Activated T-helper 2 cell treated with anti-CD3 and anti-CD28 coated beads, Interferon-gamma antibody, Interleukin-2, Interleukin-4, amounts not matched to agents 10 μg/mL and 5 μg/mL and 100 μg/mL, durations not matched to agents 14 hours and 24 hours and 36 hours (primary cell): ENCODE measurements at places on chromosomes 2 and 18. TPM values are rescaled to one million over a fixed set of nuclear protein-coding genes. Genes with fewer than 3 reads are reported as not detected.

Gene SCN1A
- total RNA-seq = not detected in 2 replicates

DNA sequence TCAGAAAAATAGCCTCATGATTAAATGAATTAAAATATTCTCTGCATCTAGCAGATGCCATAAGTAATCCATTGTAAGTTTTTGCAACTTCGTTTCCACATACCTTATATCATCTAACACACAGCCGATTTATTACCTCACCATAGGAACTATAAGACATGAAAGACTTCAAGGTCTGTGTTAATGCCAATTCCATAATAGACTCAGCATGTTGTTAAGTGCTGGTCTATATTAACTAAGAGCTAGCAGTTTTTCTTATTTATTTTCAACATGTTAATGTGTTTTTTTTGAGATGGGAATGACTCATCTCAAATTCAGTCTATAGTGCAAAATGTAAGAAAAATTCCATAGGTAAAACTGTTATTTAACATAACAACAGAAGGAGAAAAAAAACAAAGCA lies 243.9 kb upstream of the GULP1 start:
- DNase-seq = no peak

GRCh38 chr2:154664248-154664647 lies 34.2 kb upstream of the KCNJ3 start:
- DNase-seq = no peak

DNA sequence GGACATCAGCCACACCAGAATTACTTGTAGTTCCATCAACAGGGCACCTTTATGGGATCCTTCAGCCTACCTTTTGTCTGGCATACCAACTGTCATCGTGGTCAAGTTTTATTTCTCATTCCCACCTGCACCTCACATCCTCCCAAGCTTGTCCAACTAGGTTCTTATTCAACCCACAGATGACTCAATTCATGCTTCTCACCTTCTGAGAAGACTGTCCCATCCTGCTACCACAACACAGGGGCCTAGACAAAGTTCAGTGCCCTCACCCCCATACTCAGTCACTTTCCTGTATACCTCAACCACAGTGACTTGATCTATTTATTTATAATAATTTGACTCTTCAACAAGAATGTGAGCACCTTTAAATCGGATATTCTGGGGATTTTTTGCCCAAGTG lies 114.4 kb upstream of the ACVR1C start:
- DNase-seq = no peak

DNA sequence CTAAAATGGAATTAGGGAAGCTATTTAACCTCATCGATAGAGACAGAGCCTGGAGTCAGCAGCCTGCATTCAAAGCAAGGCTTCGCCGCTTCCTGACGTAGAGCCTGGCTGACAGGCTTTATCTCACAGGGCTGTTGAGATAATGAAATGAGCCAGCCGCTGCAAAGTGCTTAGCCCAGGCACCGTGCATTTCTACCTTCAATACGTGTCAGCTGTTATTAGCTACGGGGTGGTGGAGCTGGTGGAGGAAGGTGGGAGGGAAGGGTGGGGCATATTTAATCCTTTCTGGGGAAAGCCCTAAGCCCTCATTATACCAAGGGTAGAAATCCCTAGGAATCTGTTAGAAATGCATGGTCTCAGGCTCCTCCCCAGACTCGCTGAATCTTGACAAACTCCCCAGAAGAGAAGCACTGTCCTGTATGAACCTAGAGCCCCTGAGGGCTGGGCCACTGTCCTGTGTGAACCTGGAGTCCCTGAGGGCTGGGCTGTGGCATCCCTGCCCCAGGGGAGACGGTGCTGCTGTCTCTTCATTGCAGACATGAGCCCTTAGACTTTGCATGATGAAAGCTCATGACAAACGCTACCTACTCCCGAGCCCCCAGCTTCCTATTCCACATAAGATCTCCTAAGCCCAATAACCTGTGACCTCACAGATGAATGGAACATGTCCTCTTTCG lies 72.4 kb downstream of the ALPK2 start:
- DNase-seq = no peak

DNA sequence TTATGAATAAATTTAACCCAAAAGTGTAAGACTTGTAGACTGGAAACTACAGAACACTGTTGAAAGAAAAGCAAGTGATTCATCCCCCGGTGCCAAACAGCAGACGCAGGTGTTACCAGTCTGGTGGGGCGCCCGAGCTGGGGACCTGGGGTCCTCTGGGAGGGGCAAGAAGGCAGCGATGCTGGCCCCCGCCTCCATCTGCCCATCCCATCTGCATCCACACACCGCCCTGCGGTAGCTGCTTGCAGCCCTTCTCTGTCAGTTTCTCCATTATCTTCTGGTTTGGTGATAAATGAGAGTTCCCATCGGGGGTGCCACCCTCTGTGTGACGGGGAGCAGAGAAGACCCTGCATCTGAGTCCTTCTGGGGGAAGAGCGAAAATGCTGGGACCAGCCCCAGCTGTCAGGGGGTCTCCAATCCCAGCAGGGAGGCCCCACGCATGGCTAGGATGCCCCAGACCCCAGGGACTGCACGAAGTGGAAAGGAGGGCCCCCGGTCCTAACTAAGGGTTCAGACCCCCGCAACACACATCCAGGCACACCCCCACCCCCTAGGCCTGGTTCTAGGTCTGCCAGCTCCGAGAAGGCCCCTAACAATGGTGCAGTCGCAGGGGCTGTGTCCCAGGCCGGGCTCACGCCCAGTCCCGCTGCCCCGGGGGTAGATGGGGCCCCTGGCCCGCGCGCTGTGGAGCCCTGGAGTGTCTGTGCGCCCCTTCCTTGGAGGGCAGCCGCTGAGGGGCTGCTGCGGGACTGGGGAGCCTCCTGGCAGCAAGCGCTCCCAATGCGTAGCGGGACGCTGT lies 686 bp upstream of the RGPD8 start:
- no peak for DNase-seq

Gene GKN2
- total RNA-seq = not detected in 2 replicates

- DNase-seq = no peak
Observed at GRCh38 chr2:201975964-201976612, 57.6 kb upstream of the FZD7 start.

- no peak for DNase-seq
Observed at GRCh38 chr18:3444954-3445353, 5.0 kb upstream of the TGIF1 start.

Gene OTOF
- total RNA-seq = 9.8 and 12.3 TPM in 2 replicates

GRCh38 chr2:32862269-32863055 lies 84.3 kb upstream of the LTBP1 start:
- no peak for DNase-seq

Gene MPP4
- not detected in 2 replicates for total RNA-seq

DNA sequence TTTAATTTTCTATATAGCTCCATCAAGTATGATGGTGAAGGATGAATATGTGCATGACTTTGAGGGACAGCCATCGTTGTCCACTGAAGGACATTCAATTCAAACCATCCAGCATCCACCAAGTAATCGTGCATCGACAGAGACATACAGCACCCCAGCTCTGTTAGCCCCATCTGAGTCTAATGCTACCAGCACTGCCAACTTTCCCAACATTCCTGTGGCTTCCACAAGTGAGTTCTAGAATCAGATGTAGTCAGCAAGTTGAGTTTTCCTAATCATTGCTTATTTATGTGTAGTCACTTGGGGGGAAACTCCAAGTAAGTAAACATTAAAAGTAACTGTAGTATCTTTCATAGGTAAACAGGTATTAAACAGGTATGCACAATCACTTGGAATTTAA lies 24.8 kb downstream of the SMAD4 start:
- DNase-seq = no peak

Gene DSG4
- total RNA-seq = not detected in 2 replicates

DNA sequence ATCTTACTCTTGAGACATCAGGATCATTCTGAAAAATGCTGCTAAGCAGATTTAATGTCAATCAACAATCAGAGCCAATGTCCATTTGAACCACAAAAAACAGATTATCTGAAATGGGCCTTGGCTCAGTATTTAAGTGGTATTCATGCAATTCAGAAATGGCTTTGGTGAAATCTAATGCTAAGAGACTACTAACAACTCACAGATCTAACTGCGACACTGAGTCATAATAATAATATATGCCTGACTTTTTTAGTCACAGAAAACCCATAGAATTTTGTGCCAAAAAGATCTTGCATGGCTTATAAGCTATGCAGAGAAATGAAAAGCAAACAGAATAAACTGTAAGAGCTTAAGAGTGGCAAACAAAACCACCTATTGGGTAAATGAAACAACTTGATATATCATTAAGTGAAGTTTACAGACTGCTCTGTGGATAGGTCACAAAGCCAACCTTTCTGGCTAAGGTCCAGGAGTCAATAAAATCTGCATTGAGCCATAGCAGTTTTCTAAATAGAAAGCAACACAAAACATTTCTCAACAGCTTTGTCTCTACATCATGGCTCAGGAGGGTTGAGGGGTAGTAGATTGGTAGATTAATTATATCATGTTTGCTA lies 234.3 kb downstream of the LRATD1 start:
- DNase-seq = no peak

DNA sequence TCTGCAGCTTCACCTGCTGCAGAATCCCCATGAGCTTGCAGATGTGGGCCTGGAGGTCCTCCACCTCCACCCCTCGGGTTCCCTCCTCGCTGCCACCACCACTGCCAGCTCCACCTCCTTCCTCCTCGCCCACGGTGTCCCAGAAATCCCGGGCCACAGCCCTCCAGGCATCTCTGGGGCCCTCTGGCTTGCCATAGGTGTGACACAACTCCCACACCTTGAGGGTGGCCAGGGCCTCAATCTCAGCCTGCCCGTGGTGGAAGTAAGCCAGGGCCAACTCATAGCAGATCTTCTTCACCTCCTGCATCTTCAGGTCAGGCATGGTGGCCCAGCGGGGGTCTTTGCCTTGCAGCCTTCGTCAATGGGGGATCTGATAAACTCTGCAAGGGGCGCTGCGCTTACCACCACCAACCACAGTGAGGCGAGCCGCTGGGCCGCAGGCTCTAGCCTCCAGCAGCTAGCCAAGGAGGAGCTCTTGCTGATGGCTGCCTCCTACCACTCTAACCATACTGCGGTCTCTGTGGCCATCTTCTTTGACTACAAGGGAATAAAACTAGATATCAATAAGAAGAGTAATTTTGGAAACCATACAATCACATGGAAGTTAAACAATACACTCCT lies 36.1 kb upstream of the ANKRD62 start:
- DNase-seq = no peak

GRCh38 chr2:82596581-82596980 lies 1862.5 kb downstream of the SUCLG1 start:
- DNase-seq = no peak

DNA sequence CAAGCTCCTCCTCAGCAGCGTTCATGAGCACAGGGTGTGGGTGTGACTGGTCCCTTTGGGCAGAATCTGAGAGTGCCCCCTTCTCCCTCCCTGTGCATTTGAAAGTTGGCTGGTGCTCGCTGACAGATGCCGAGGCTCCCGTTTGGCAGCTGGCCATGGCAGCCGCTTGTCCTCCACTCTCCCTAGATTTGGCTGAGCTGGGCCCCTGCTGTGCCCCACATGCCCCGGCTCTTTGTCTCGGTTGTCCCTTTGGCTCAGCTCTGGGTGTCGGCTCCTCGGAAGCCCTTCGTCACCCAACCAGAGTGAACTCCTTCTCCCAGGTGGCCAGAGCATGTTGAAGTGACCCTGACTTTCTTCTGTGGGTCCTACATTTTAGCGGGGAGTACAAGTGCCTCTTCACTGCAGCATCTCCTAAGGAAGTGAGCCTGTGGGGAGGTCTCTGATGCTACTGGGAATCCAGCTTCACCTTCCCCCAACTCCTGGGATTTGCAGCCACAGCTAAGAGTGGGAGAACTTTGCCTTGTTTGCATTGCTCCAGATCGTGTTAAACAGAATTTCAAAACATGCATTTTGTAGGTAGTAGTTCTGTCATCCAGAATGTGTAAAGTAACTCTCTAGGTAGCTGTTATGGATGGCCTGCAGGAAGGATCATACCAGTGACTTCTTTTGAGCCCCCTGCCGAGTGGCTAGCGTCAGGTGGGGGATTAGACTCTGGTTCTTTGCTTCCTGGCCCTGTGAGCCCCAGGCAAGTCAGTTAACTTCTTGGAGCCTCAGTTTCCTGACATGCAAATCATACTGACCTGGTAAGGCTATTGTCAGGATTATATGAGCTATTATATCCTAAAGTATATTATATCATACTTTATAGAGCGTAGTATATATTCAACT lies 24.2 kb downstream of the HPCAL1 start:
- no peak for DNase-seq

Gene SLC1A4
- total RNA-seq = 21.0 and 22.5 TPM in 2 replicates

Gene MC4R
- not detected in 2 replicates for total RNA-seq

GRCh38 chr18:73842795-73843394 lies 304.7 kb downstream of the FBXO15 start:
- DNase-seq = peak; percentile 11

DNA sequence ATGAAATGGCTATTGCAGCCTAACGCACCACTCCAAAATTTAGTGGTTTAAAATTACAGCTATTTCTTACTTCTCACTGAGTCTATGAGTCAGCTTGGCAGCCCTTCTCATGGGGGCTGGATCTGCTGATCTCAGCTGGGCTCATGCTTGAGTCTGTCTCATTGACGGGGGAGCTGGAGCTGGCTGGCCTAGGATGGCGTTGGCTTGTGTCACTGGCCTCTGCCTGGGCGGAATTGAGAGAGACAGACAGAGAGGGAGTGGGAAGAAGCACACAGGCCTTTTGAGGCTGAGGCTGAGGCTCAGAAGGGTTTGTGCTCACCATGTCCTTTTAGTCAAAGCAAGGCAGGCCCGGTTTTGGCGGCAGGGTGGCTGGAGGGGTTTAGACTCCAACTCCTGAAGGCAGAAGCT lies 412.1 kb upstream of the MYT1L start:
- DNase-seq = no peak

DNA sequence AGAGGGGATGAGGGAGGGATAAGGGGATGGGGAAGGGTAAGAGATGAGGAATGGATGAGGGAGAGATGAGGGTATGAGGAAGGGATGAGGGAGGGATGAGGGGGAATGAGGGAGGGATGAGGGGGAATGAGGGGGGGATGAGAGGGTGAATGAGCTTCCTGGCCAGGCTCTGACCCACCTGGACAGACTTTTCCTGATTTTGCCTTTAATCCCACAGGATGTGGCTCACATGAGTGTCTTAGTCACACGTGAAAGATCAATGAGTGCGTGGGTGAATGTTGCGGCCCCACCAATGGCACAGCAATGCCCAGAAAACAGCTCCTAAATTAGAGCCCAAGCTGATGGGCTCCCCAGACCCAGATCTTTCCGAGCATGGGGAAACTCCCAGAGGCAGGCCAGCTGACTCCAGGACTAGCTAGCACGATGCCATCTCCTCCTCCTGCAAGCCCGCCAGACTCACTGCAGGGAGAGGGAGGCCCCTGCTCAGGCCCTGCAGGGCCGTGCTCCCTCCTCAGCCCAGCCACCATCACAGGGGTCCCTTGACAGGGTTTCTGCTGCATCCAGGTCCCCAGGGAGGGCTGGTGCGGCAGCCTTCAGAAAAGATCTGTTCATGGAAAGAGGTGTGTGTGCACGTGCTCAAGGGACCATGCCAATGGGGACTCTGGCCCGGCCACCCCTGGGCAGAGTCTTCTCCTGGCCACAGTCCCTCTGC lies 41.4 kb downstream of the AQP12A start:
- no peak for DNase-seq

GRCh38 chr2:69243652-69244051 lies 143.4 kb downstream of the GFPT1 start:
- no peak for DNase-seq

Gene KIAA2012
- not detected in 2 replicates for total RNA-seq

Gene CNNM4
- 10.1 and 11.3 TPM in 2 replicates for total RNA-seq
